ENCODE measurements at places on chromosomes 1 and 21.

DNA sequence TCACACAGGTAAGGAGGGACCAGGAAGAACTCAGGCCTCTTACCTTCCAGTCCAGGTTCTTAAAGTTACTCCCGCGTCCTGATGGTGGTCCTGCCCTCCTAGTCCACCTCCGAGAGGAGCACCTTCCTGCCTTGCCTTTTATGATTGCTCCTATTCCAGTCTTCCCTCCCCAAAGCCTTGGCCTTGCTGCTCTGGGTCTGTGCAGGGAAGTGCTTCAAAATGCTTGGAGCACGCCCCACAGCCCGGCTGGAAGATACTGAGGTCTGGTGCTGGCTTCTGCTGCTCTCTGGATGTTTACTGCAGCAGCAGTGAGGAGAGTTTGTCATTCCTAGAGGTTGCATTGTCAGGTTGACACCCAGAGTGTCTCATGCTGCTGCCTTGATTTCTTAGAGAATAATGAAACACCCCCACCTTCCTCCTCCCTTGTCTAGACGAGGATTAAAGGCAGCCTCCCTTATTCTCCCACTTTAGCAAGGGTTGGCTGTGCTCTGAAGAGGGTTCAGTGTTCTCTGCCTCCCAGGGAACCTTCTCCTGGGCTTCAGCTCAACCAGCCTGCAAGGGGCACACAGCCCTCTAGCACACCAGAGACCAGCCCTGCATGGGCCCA, 142.2 kb upstream of the CACNA1E start:
- no peak for DNase-seq

- DNase-seq, result no peak
Observed at GRCh38 chr1:113993072-113993471, 13.8 kb downstream of the OLFML3 start.

GRCh38 chr1:17632541-17633184, 93.2 kb downstream of the ARHGEF10L start:
- no peak for DNase-seq

GRCh38 chr1:159171688-159172501, 480 bp downstream of the CADM3 start:
- no peak for DNase-seq

Measured in immature natural killer cell (primary cell).